Neural progenitor cell (in vitro differentiated cells): ENCODE measurements at places on chromosomes 4 and X. TPM values are rescaled to one million over a fixed set of nuclear protein-coding genes. Genes with fewer than 3 reads are reported as not detected.
A peak's percentile ranks its signal among the peaks of the same experiment; 100 is the strongest.

DNA sequence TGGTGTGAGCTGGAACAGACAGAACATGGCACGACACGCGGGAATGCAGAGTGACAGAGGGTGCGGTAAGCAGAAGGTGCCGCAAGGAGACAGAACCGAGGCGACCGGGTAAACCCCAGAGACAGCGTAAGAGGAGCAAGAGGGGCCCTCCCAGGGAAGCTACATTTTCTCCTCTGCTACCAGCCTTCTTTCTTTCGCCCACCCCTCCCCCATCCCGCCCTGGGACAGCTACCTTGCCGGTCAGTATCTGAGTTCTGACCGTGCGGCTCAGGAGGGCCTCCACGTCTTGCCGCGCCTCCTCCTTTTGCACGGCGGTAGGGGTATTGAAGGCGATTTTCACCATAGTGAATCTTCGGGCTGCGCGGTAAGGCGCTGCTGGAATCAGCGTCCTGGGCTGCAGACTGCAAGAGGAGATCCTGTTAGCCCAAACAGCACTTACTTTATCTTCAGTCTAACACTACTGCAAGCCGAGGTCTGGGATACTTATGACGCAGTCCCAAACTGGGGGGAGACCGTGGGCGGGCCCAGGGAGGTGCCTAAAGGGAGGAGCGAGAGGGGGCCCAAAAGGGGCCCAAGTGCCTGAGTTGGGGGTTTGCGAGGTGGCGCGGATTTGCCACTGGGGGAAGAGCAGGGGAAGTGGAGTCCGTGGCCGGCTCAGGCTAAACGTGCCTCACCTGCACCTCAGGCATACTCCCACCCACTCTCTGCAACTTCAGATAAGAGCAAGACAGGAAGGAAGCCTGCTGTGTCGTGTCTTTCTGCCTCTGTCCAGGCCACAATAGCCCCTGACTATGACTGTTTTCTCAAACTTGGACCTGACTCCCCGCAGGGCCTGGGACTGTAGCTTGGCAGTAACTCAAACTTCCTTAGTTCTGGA is at the start of gene ITM2A:
ITM2A (minus strand) TSS at position 462 of the 877 bp plus-strand sequence; CDS start at position 343, 119 bp downstream.
- no peaks in the 10 kb centered on the region for H3K4me1 ChIP-seq
- no peak within 1 kb of the TSS for H3K27ac ChIP-seq
- no peaks in the 10 kb centered on the region for H3K36me3 ChIP-seq
- H3K27me3 ChIP-seq = peaks cover 11% of the 10 kb centered on the region
- peak within 1 kb of the TSS; percentile 44 for H3K4me3 ChIP-seq

DNA sequence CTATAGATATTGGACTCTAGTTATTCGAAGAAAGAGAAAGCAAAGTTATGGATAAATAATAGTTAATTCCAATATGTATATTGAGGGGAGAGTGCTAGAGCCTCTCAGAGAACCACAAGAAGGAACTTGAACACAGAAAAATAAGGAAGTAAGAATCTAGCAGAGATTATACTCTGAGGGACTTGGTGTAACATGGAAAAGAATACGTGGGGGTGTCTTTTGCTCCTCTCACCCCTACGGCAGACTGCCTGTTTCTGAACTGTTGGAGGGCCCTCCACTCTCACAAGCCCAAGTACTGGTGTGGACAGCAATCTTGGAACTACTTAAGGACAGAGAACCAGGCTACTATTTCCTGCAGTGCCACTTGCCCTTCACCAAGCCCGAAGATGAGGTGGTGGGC is 1174.4 kb upstream of the PCDH10 start:
- no peak overlapping the region for H3K4me3 ChIP-seq
- H3K27me3 ChIP-seq = no peaks in the 10 kb centered on the region
- no peaks in the 10 kb centered on the region for H3K4me1 ChIP-seq
- no peak overlapping the region for H3K27ac ChIP-seq
- DNase-seq = no peak
- no peaks in the 10 kb centered on the region for H3K36me3 ChIP-seq

DNA sequence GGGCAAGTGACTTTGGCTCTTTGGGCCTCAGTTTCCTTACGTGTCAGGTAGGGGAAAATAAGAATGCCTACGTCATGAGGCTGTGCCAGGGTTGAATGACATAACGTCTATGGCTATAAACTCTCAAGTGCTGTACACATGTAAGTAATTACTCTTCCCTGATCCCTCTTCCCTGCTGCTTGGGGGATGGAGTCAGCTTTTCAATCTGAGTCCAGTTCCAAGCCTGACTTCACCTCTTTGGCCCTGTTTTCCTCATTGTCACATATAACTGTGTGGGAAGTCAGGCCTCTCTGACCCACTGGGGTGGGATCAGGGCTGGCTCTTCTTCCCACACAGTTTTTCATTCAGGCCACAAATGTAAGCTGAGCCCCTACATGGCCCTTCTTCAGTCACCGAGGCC is 11.4 kb upstream of the CITED1 start:
- H3K27me3 ChIP-seq = no peaks in the 10 kb centered on the region
- DNase-seq = no peak
- no peak overlapping the region for H3K27ac ChIP-seq
- no peak overlapping the region for H3K4me3 ChIP-seq
- H3K4me1 ChIP-seq = no peaks in the 10 kb centered on the region

DNA sequence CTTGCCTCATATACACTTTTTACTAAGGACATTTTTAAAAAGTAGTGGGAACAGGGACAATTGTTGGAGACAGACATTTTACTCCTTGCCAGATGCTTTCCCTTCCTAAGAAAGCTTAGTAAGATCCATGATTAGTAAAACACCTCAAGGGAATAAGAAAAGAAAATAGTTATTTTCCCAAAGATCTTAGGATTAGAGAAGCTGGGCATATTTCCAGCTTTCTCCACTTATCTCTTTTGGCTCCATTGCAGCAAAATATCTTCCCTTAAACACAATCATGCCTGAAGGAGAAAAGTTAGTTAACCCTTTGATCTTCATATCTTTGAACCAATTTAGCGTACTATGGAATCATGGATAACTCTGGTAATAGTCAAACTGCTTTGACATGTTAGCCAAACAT is 257.9 kb downstream of the PCDH18 start:
- no peak overlapping the region for H3K27ac ChIP-seq
- no peak for DNase-seq
- no peaks in the 10 kb centered on the region for H3K27me3 ChIP-seq
- H3K4me1 ChIP-seq = no peaks in the 10 kb centered on the region
- no peaks in the 10 kb centered on the region for H3K36me3 ChIP-seq
- no peak overlapping the region for H3K4me3 ChIP-seq

DNA sequence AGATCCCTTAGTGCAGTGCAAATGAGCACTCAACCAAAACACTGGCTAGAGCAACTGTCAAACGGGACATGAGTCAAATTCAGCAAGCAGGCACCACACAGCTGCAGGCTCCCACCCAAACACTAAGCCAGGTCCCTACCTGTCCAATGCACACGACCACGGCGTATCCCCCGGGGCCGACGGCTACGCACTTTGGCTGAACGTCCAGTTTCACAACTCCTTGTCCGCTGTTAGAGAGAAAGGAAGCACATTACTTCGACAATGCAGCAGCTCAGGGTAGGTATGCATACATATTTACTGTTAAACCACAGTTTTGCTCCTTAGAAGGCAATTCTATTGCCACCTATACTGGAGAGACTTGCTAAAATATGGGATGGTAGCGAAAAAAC is 35.4 kb downstream of the WDR1 start:
- no peak overlapping the region for H3K27ac ChIP-seq
- DNase-seq = no peak
- no peaks in the 10 kb centered on the region for H3K4me1 ChIP-seq
- H3K36me3 ChIP-seq = no peaks in the 10 kb centered on the region
- H3K4me3 ChIP-seq = no peak overlapping the region

DNA sequence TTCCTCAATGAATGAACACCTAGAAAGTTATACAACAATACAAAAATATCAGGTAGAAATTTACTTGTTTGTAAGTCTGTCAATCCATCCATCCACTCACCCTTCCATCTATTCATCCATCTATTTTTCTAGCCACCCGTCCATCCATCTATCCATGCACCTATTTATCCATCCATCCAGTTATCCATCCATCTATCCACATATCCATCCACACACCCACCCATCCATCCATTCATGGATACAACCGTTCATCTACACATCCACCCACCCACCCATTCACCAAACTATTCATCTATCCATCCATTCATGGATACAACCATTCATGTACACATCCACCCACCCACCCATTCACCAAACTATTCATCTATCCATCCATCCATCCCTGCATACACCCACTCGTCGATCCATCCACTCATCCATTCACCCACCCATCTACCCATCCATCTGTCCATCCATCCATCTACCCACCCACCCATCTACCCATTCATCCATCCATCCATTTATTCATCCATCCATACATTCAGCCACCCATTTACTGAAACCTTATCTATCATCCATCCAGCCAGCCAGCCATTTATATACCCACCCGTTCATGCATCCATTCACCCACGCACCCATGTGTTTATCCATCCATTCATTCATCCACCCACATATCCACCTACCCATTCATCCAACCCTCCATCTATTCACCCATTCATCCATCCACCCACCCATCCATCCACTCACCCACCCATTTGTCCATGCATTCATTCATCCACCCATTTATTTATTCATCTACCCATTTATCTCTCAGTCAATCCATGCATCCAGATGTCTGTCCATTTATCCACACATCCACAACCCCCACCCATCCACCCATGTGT is 10.4 kb upstream of the CD99 start:
- no peak overlapping the region for H3K4me3 ChIP-seq
- no peak for DNase-seq
- H3K36me3 ChIP-seq = no peaks in the 10 kb centered on the region

The KIAA0232 gene
- 42.9 and 52.2 TPM in 2 replicates for total RNA-seq
